ENCODE measurements at places on chromosomes 5 and 9.

GRCh38 chr9:95819636-95820035 lies 55.9 kb upstream of the ERCC6L2 start:
- H3K27me3 ChIP-seq, result no peaks in the 10 kb centered on the region
- DNase-seq, result no peak
- no peak overlapping the region for H3K27ac ChIP-seq
- no peaks in the 10 kb centered on the region for H3K4me1 ChIP-seq
- no peaks in the 10 kb centered on the region for H3K36me3 ChIP-seq

DNA sequence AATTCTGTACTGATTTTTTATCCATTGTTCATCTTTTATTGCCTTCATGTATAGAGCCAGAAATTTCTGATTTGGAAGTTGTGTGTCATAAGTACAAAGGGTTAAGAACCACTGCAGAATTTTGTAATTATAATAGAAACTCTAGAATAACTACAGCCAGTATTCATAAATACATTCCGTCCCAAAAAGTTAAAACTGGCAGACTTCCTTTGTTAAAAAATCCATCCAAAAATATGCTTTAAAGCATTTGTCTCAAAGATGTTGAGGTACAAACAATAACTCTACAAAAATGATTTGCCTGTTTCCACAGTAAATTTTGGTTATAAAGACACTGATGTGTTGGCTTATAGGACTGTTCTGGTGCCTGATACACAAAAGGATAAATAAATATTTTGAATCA lies 436.6 kb downstream of the DTWD2 start:
- no peaks in the 10 kb centered on the region for H3K4me1 ChIP-seq
- no peak overlapping the region for H3K4me3 ChIP-seq
- no peaks in the 10 kb centered on the region for H3K27me3 ChIP-seq

DNA sequence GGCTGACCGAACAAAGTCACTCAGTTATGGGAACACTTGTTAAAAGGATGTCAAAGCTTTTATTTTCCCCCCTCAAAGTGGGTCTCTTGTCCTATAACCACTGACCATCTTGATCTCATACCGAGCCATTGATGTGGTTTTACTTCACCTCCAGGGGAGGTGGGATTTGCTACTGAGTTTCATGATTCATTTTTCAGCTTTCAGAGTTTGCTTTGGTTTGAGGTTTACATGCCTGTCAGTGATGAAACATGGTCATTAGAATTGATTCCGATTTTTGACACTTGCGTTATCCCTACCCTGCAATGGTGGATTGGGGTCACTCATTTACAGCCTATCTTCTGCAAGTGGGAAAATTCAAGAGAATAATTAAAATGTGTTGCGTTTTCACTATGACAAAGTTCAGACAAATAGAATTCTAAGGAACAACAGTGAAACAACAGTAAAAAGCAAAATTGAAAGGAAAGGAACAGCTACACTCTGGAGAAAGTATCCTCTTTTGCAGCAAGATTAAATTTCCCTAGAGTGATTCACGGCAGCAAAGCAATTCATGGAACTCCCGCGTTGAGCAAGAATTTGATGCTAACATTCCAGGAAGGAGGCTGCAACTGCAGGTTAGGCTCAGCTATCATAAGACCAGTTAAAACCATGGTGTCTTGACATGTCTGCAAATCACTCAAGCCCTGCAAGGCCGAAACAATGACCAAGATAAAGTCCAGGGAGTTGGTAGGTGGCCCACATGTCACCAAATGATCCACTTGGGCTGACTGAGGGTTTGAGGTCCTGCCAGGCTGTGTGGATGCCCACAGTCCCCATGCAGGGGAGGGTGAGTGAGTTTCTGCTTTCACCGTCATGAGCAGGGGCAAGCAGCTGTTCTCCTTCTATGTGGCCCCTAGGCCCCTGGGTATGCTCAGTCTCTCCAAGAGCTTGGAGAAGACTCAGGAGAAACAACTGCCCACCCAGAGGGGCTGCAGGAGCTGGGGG lies 9.4 kb downstream of the GADD45G start:
- no peaks in the 10 kb centered on the region for H3K27me3 ChIP-seq
- no peaks in the 10 kb centered on the region for H3K36me3 ChIP-seq
- H3K27ac ChIP-seq, result no peak overlapping the region
- H3K4me1 ChIP-seq, result no peaks in the 10 kb centered on the region
- DNase-seq, result no peak

- no peaks in the 10 kb centered on the region for H3K27me3 ChIP-seq
- no peak overlapping the region for H3K27ac ChIP-seq
- DNase-seq, result no peak
- no peaks in the 10 kb centered on the region for H3K36me3 ChIP-seq
- H3K4me1 ChIP-seq, result no peaks in the 10 kb centered on the region
- no peak overlapping the region for H3K4me3 ChIP-seq
Observed at GRCh38 chr9:83188277-83188676, 125.3 kb upstream of the RASEF start.

GRCh38 chr5:141824717-141825116 lies 53.5 kb downstream of the PCDH1 start:
- H3K27me3 ChIP-seq, result no peaks in the 10 kb centered on the region
- H3K4me1 ChIP-seq, result no peaks in the 10 kb centered on the region
- no peak overlapping the region for H3K4me3 ChIP-seq
- H3K27ac ChIP-seq, result no peak overlapping the region
- no peaks in the 10 kb centered on the region for H3K36me3 ChIP-seq

- no peak overlapping the region for H3K4me3 ChIP-seq
- H3K36me3 ChIP-seq, result no peaks in the 10 kb centered on the region
- H3K27me3 ChIP-seq, result no peaks in the 10 kb centered on the region
- peaks cover 7% of the 10 kb centered on the region for H3K4me1 ChIP-seq
Observed at GRCh38 chr5:173963182-173963838, 25.7 kb upstream of the C5orf47 start.

- H3K4me1 ChIP-seq, result no peaks in the 10 kb centered on the region
- H3K27me3 ChIP-seq, result no peaks in the 10 kb centered on the region
- no peak overlapping the region for H3K4me3 ChIP-seq
- no peaks in the 10 kb centered on the region for H3K36me3 ChIP-seq
Observed at GRCh38 chr5:103295871-103296270, 37.3 kb downstream of the MACIR start.

GRCh38 chr9:110543631-110544051 lies 35.9 kb downstream of the SVEP1 start:
- H3K36me3 ChIP-seq, result no peaks in the 10 kb centered on the region
- no peak overlapping the region for H3K27ac ChIP-seq
- H3K4me3 ChIP-seq, result no peak overlapping the region
- H3K4me1 ChIP-seq, result no peaks in the 10 kb centered on the region
- no peak for DNase-seq
- H3K27me3 ChIP-seq, result no peaks in the 10 kb centered on the region
